ENCODE measurements at places on chromosomes 3 and 15.

GRCh38 chr3:72560846-72561675 is 287.2 kb downstream of the SHQ1 start:
- DNase-seq: no peak

GRCh38 chr15:57921371-57921770 is 144.1 kb downstream of the ALDH1A2 start:
- DNase-seq: no peak

GRCh38 chr3:152505926-152506325 is 237.2 kb downstream of the MBNL1 start:
- no peak for DNase-seq

GRCh38 chr3:158732856-158733200 is 571 bp upstream of the RARRES1 start:
- no peak for DNase-seq

DNA sequence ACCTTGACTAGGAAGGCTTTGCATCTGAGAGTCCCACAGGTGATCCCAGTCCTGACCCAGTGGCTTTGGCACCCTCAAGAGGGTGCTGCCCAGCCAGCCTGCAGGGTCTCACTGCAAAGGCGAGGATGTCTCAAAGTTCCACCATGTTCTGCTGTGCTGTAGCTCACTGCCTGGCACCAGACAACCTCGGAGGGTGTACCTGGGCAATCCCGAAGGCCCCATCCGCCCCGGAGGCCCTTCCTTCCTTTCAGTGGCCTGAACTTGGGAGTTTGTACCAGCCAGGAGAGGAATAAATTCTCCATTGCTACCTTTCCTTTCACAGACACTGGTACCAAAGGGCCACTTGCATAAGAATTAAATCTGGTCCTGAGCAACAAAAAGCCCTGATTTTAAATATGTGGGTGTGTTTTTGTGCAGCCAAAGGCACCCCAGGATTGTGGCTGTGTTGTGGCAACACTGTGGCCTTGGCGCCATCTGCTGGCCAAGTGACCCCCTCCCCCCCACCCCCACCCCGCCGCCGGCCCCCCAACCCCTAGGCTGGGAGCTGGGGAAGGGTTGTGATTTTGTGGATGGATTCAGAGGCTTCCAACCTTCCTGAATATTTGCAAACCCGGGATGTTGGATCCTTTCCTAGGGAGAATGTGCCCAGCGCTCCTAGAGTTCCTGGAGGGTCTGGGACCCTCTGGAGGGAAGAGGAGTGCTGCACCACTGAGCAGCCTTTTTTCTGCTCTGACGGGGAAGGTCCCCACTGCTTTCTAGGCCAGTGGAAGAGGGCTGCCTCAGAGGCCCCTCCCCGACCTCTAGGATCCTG is 9.7 kb upstream of the PTPN23 start:
- no peak for DNase-seq

GRCh38 chr3:127105587-127105986 is 87.3 kb upstream of the PRR23E start:
- DNase-seq: no peak

GRCh38 chr3:86982883-86983282 is 8.1 kb downstream of the VGLL3 start:
- DNase-seq: no peak

GRCh38 chr3:24373198-24373959 is 121.3 kb downstream of the THRB start:
- no peak for DNase-seq

DNA sequence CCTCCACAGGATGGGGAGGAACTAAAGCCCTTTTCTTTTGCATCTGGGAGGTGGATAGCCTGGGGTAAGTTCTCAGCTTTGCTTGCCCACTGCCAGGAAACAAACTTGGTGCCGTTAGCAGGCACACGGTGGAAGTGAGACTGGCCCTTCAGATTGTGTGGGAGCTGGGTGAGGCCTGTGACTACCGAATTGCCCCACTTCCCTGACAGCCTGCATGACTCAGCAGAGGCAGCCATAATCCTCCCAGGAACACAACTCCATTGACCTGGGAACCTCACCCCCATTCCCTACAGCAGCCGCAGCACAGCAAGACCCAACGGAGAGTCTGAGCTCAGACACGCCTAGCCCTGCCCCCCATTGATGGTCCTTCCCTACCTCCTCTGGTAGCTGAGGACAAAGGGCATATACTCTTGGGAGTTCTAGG is 282.6 kb downstream of the KLF13 start:
- no peak for DNase-seq

DNA sequence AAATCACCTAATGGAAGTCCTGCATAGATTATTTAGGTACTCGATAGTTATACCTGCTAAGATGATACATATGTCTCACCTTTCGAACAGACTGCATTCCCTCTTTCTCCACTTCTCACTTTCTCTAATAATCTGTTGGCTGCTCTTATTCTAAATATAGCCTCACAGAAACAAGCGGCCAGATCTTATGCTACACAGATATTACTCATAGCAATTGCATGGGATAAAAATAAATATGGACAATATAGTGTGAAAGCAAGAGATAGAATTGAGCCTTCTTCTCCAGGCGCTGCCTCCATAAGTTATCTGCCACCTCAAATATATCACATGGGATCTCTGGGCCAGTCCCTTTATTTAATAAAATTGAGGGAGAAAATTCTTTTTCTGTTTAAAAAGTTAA is 29.5 kb upstream of the TGFBR2 start:
- DNase-seq: no peak

DNA sequence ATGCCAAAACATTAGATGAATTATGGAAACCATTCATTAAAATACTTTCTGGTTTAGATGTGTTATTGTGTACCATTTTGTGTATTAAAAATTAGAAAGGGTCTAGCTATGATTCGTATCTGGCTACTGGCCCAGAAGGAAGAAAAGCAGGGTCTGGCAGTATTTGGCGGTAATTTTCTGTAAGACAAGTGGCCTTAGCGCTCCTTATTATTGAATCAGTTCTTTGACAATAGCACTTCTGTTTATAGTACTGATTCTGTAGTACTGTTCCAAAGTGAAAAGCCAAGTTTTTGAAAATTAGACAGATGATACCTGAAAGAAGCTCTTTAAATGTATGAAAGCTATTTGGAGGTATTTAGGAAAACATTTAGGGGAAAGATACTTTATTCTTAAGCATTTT is 10.2 kb downstream of the GLCE start:
- no peak for DNase-seq

GRCh38 chr3:33173103-33173502 is 45.5 kb downstream of the SUSD5 start:
- DNase-seq: no peak

DNA sequence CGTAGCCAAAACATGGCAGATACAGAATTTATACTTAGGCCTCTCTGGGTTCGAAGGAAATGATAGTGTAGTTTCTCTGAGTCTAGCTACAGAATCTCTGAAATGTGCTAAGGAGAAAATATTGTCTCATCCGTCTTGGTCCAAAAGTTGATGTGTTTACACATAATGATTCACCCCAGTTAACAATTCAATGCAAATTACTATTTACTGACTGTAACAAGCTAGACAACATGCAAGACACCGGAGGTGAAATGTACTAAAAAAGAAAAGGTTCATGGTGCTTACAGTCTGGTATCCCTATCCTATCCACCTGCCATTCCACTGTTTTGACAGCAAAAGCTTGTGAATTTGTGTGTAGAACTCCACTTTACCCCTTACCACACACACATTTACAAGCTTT is 146.8 kb downstream of the SUCLG2 start:
- no peak for DNase-seq

DNA sequence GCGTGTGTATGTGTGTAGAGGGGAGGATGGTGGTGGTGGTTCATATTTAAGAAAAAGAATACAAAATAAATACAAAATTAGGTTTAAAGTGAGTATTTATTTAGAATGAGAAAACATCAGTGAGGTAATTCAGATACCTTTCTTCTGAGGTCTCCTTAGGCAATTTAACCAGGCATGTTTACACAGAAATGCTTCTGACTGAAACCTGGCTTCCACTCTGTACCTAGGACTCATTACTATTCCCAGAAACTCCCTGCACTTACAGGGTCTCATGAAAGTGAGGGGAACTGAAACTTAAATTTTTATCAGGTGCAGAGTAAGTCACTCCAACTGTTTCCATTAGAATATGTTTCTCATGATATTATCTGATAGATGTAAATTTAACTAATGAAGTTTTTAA is 10.3 kb upstream of the DIPK2A start:
- no peak for DNase-seq

- DNase-seq: no peak
Measured at GRCh38 chr15:65212097-65212496, 824 bp upstream of the CILP start.

DNA sequence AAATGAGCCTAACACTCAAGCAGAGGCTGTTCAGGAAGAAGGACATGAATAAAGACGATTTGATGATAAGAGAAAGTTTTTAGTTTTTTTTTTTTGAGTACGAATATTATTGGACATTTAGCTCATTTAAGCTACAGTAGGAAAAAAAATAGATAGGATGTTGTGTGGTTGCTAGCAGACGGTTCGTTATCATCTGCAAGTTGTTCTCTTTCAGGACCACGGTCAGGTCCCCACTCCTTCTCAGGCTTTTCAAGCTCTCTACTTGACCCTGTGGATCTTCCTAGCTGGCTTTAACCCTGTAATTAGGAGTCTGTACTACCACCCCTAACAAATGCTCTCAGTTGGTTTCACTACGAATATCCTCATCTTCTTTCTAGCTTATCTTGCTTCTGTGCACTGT is 1.1 kb downstream of the KCNH8 start:
- DNase-seq: no peak

GRCh38 chr15:82044373-82045178 is 1.2 kb downstream of the MEX3B start:
- peak; percentile 15 for DNase-seq

GRCh38 chr15:71629781-71630474 is 180.4 kb upstream of the NR2E3 start:
- DNase-seq: no peak

- no peak for DNase-seq
Measured at GRCh38 chr15:80533790-80534333, 129.7 kb downstream of the ARNT2 start.

GRCh38 chr3:78495301-78495700 is 1272.5 kb downstream of the ROBO1 start:
- DNase-seq: no peak

DNA sequence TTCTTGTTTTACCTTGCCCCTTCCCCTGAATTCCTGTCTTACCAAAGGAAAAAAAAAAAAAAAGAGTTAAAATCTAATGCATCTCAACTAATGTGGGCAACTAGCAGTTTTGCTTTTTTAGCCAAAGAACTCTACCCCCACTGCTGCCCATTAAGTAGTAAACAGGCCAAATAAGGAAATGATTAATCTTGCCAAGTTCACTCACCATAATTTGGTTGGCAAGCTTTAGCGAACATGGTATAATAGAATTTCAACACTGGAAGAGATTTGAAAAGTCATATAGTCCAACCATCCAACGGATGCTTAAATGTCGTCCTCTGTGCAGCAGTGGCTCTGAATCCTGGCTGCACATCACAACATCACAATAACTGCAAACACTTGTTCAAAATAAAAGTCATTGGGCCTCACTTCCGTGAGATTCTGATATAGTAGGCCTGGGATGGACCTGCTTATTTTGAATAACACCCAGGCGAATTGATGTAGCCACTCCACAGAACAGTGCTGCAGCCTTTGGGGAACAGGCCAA is 142.0 kb upstream of the UBE2E1 start:
- DNase-seq: no peak

- DNase-seq: no peak
Measured at GRCh38 chr15:57751177-57751800, 44.8 kb downstream of the POLR2M start.

DNA sequence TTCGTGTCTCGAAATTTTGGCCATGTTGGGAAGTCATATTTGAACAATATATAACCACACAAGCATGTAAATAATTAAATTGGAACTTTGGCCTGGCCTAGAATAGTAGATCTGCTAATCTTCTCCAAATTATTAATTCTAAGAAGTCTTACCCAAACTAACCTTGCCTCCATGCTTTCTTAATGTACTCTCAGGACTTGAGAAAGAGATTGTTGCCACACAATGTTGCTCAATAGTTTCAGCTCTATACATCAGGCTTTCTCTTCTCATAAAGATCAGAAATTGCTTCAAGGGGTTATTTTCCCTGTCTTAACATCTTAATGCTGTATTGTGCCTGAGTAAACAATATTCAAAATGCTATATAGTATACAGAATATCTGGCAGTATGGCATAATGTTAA is 202.7 kb upstream of the LRIG1 start:
- no peak for DNase-seq

GRCh38 chr15:89802986-89803824 is 11.4 kb downstream of the ANPEP start:
- DNase-seq: no peak

DNA sequence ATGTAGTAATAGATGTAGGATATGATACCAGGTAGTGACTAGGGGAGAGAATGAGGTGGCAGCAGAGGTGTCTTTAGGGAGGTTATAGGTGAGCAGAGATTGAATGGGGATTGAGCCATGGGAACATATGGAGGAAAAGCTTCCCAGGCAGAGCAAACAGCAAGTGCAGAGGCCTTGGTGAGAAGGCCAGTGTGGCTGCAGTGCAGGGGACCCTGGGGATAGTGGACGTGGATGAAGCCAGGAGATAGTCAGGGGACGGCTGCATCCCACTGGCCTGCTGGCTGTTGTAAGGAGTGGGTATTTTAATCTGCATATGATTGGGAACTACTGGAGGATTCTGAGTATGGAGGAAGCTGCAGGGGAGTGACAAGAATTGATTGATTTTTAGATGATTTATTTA is 62.7 kb upstream of the TRAK1 start:
- DNase-seq: no peak

DNA sequence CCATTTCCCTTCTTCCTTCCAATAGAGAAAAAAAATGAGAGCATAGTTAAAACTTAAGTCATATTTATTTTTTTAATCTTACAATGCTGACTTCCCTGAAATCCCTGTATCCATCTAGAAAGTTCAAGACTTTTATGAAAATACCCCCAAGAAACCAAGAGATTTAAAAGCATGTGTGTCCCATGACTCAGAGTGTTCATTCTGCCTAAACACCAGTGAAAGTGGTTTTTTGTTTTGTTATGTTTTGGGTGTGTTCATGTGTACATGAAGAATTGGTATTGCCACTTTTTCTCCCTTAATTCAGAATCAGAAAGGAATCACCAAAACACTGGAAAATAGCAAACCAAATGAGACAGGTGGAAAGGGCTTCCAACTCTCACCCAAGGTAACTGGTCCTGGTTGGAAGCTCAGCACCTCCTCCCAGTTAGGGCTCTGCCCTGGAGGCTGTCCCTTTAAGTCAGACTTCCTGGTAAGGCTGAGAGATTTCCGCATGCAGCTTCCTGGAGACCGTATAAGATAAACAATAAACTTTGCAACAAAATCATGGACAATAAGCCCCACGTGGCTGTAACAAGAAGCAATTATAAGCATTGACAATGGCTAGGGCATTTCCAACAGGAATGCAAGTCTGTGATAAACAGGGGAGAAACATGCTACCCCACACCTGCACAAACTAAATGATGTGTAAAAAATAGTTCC is 121.9 kb upstream of the ARHGEF3 start:
- DNase-seq: no peak

DNA sequence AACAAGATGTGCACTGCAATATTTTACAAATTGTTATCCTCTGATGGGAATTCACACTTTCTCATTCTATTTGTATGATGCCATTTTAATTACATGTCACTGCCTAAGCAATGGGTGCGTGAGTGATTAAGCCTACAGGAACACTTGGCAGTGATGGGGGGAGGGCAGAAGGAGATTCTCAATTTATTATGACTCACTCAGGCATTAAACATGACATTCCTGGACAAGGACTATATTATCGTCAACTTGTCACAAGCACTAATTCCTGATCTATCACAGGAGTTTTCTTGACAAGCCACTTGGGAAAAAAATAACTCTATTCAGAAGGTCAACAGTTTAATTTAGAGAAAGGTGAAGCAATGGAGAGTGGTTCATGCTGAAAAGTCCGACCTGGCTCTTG is 556.8 kb downstream of the NSUN3 start:
- DNase-seq: no peak

Measured in tibial nerve (tissue), 4 donors.